ENCODE measurements at places on chromosomes 11 and 22.

- no peak for DNase-seq
Measured at GRCh38 chr11:73330569-73331093, 22.6 kb downstream of the ARHGEF17 start.

DNA sequence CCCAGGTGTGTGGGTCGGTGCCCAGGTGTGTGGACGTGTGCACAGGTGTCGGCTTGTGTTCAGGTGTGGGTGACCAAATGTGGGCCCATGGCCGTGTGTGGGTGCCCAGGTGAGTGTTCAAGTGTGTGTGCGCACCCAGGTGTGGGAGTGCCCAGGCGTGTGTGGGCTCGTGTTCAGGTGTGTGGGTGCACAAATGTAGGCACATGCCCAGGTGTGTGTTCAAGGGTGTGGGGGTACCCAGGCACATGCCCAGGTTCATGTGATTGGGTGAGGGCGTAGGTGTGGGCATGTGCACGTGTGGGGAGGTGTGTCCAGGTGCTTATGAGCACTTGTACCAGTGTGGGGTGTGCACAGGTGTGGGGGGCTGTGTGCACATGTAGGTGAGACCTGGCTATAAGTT lies 42.8 kb downstream of the MOB2 start:
- DNase-seq, result no peak

DNA sequence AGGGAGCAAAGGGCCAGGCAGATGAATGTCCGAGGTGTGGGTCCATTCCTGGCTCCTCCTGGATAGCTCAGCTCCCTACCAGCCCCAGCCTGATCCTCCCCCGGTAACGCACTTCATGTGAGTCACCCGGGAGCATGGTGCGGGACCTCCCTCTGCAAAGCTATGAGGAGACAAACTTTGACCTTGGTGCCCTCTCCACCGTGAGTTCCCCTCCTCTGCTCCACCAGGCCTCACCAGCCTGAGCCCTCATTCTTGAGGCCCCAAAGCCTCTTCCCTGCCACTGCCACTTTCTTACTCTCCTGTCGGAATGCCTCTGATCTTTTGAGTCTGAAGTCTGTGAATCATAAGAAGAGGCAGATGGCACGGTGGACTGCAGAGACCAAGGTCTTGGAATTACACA lies 37.4 kb upstream of the CD82 start:
- DNase-seq, result no peak

- DNase-seq, result no peak
Measured at GRCh38 chr11:83019888-83020579, 51.7 kb downstream of the RAB30 start.

- DNase-seq, result peak; percentile 85
Measured at GRCh38 chr22:50027639-50028537, 15.3 kb upstream of the IL17REL start.

- no peak for DNase-seq
Measured at GRCh38 chr11:2890466-2891294, 5.1 kb upstream of the CDKN1C start.

DNA sequence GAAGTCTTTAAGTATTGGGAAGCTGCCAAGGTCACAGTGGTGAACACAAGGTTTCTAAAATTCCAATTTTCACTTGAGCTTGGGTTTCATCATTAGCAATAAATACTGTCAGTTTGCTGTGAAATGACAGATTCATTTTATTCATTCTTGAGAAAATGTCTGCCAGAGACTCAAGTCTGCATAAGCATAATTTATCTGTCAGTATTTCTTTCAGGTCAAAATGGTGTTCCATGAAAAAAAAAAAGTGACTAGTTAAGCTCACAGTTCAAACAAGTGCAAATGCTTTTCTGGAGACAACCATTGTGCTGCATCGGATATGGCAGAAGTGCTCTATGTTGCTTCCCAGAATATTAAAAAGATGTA lies 8.1 kb upstream of the GDPD5 start:
- no peak for DNase-seq

GRCh38 chr11:101369835-101370234 lies 214.0 kb downstream of the TRPC6 start:
- no peak for DNase-seq

- no peak for DNase-seq
Measured at GRCh38 chr22:23053912-23054530, 16.3 kb upstream of the GNAZ start.

DNA sequence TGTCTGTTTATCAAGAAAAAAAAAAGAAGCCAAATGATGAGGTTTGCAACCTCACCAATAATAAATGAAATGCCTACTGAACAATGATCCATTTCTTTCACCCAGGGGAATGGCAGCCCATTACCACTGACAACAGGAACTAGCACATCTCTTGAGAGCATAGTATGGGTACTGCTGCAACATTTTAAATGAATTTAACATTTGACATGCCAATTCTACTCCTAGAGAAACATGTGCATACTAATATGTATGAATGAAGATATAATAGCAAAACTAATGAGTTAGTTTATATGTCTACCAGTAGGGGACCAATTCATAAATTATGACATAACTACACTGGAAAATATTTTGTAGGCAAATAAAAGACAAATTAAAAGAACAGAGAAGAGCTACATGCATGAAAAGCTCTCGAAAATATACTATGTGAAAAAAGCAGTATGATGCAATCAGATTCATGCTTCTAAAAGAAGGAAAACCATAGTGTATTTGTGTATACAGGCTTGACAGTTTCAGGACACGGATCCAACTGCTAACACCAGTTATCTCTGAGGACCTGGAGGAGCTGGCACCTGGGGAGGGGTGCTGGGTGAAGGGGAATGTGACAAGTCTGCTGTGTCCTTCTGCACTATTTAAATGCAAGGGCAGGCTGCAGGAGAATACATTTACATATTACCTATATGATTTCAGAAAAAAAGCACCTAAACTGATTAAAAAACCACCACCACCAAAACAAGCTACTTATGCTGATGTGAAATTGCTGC lies 6.9 kb downstream of the SMCO4 start:
- DNase-seq, result no peak

GRCh38 chr11:12318791-12319438 lies 58.5 kb upstream of the PARVA start:
- no peak for DNase-seq
